ENCODE measurements at places on chromosomes 1 and 21.

DNA sequence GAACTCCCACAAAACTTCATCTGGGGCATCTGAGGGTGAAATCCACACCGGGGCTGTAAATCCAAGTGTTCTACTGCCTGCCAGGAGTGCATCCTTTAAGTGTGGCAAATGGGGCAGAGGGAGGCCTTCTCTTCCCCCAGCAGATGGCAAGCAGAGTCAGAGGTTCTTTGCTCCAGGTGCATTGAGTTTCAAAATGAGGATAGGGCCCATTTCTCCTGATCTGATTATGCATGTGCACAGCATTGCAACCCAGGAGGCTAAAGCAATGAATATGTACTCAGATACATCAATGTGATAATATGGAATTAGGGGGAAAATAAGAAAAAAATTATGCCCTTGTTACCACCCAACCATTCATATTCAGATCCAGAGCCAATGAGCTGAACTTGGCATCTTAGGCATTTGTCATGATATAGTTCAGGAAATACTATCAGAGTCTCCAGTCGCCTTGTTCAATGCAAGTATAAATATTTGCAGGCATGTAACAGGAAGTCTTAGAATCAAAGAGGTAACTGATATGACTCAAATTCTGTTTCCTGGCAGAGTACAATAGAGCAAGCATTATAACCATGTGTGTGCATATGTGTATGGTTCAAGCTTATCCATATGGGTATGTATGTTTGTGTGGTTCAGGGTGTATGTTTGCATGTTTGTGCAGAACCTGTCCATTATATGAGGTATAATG, 473.8 kb upstream of the PKN2 start:
- no peak for DNase-seq

- DNase-seq: no peak
These were observed 2.5 kb downstream of the ADAR start for GRCh38 chr1:154605534-154605933.

- DNase-seq: peak; percentile 50
These were observed 94.6 kb downstream of the TGFB2 start for GRCh38 chr1:218439541-218440295.

DNA sequence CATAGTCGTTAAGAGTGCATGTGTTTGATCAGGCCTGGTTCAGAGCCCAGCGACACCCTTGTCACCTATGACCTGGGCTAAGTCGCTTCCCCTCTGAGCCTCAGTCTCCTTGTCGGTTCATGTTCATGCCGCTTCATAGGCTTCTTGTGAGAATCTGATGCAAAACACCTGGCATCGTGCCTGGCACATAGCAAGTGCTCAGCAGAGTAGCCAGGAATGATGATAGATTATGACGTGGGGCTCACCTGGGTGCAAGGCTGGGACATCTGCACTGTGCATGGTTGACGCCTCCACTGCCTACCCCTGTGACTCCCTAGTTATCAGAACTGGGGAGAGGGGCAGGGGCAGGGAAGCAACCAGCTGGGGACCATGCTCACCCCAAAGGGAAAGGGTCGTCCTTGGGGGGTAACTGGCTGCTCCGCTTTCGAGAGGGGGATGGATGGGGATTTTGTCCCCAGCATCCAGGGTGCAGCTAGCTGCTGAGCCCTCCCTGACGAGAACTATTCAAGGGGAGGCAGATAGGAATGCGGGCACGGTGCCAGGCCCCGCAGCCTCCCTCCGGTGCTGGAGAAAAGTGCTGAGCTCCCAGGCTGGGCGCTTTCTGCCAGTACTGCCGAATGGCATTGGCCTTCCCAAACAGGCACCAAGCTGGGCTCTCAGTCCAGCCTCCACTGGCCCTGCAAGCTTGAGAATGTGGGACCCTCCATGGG, 9.3 kb downstream of the EFHD2 start:
- DNase-seq: no peak

- no peak for DNase-seq
These were observed 62.7 kb downstream of the CAPN2 start for GRCh38 chr1:223775054-223775453.

DNA sequence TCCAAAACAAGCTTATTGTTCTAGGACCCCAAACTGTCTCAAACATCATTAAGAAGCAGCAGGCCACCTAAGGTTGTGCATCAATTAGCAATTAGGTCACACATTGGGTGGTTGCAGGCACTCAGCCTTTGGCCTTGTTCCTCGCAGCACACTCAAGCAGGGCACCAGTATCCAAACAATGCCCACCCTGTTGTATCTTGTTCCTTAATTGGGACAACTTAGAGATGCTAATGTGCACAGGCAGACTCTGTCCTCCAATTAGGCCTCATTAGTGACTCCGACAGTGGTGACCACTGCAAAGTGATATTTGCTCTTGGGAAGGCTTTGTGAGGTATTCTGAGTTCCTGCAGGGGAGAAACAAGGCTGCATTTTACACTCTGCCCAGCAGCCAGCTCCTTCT, 515.1 kb upstream of the PTBP2 start:
- no peak for DNase-seq

GRCh38 chr1:244019982-244020485, 31.0 kb upstream of the ZBTB18 start:
- DNase-seq: no peak

GRCh38 chr1:227263869-227264268, 54.4 kb downstream of the CDC42BPA start:
- no peak for DNase-seq

DNA sequence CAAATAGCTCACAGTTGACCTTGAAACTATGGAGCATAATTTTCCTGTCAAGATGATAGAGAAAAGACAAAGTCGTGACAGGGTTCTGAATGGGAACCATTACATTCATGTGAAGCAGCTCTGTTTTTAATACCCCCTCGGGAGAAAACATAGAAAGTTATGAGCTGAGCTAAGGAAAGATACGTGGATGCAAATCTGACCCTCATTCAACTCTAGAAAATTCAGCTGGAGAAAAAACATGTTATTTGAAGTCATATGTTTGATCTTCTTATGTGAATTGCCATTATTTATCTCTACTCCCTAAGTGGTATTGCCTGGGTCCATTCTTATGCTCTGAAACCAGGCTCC, 48.0 kb upstream of the LRRC52 start:
- DNase-seq: no peak

GRCh38 chr1:226176870-226177269, 9.7 kb downstream of the ACBD3 start:
- DNase-seq: no peak

GRCh38 chr1:18326211-18326897, 154.4 kb upstream of the KLHDC7A start:
- no peak for DNase-seq

GRCh38 chr1:2612591-2613365, 20.0 kb downstream of the MMEL1 start:
- no peak for DNase-seq

GRCh38 chr1:161172776-161173376, 4.4 kb downstream of the B4GALT3 start:
- DNase-seq: no peak

DNA sequence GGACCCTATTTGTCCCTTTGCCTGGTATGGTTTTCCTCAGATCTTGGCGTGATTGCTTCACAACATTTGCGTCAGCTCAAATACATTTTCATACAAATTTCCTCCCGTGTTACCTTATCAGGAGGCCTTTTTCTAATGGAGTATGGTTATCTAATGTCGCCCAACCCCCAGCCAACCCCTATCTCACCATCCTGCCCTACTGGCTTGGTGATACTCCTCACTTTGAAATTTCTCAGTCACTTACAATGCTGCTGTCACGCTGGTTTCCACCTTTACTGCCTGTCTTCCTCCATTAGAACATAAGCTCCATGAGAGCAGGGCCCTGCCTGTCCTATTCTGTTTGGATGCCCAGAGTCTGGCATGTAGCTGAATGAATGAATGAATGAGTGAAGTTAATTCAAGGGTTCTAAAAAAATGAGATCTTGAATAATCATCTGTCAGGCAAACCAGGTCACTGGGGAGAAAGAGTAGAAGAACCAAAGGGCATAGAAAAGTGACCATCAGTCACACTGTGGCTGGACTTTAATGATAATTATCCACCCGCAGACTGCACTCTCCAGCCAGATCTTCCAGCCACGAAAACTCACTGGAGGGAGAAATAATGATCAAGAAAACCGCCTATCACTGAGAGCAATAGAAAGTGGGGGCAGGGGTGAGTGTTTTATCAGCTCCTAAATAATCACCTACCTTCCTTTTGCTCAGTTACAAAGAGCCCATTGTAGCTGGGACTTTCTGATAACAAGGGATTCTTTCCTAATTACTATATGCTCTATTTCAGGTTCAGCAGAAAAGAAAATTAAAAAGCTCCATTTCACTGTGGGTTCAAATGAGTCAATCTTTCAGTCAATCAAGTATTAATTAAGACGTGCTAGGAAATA, 21.3 kb downstream of the KIAA0040 start:
- no peak for DNase-seq

DNA sequence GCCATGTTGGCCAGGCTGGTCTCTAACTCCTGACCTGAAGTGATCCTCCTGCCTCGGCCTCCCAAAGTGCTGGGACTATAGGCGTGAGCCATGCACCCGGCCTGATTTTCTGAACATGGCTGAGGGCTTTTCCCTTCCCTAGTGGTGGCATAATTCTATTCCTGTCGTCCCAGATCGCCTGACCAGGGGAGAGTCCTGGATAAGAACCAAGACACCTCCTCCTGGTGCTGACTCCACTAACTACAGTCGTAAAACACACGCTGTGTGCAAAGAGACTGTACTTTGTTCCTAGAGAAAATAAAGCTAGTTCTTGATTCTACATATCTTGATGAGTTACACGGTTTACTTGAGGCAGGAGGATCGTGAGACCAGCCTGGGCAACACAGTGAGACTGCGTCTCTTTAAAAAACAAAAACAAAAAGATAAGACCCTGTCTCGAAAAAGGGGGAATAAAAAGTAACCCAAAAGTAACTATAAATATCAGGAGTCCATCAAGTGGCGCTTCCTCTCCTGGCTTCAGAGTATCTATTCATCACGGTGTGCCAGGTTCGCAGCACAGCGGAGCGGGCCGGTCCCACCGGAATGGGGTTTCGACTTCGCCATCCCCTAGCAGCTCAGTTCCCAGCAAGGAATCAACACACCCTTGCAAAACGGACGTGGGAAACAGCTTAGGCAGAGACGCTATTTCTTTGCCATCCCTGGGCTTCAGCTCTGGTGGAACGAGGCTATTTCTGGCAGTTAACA, 973 bp downstream of the SDF4 start:
- DNase-seq: peak; percentile 30

GRCh38 chr1:203183828-203184227, 2.7 kb downstream of the CHI3L1 start:
- no peak for DNase-seq

GRCh38 chr1:229625915-229626831, at the start of the genes TAF5L and URB2:
TSS of gene TAF5L (minus strand) at chr1:229626122. CDS start at chr1:229614482, 11,640 bp downstream.
TSS of gene URB2 (plus strand) at chr1:229626247. CDS start at chr1:229627634, 1,387 bp downstream.
- DNase-seq: peak; percentile 77

GRCh38 chr1:27993241-27993640, 33.5 kb downstream of the XKR8 start:
- DNase-seq: no peak

GRCh38 chr1:116693759-116694480, 26.4 kb upstream of the IGSF3 start:
- no peak for DNase-seq

DNA sequence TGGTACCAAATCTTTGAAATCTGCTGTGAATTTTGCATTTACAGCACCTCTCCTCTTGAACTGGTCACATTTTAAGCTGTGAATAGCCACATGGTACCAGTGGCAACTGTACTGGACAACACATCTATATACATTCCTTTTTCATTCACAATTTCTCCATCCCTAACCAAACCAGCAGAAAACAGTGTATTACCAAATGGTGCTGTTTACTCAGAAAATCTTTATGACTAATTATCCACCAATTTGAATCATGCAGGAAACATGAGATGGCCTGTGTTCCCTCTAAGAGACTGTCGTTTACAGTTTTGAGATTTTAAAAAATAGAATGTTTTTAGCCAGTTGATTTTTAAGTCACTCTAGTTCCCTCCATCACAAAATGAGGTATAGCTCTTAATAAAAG, 17.6 kb upstream of the CCT8 start:
- DNase-seq: no peak

GRCh38 chr1:216533776-216534175, 110.5 kb upstream of the USH2A start:
- no peak for DNase-seq

GRCh38 chr1:210815641-210816550, 318.1 kb downstream of the KCNH1 start:
- no peak for DNase-seq

GRCh38 chr1:165352442-165353293, 3.8 kb downstream of the LMX1A start:
- DNase-seq: no peak

Measured in MV-4-11 (cell line).